ENCODE measurements at places on chromosomes 3 and 15. TPM values are rescaled to one million over a fixed set of nuclear protein-coding genes. Genes with fewer than 3 reads are reported as not detected.
A peak's percentile ranks its signal among the peaks of the same experiment; 100 is the strongest.

- no peak for DNase-seq
Observed at GRCh38 chr15:73632670-73633058, 525 bp downstream of the NPTN start.

GRCh38 chr3:20185331-20185678, 701 bp downstream of the SGO1 start:
- peak; percentile 26 for DNase-seq

DNA sequence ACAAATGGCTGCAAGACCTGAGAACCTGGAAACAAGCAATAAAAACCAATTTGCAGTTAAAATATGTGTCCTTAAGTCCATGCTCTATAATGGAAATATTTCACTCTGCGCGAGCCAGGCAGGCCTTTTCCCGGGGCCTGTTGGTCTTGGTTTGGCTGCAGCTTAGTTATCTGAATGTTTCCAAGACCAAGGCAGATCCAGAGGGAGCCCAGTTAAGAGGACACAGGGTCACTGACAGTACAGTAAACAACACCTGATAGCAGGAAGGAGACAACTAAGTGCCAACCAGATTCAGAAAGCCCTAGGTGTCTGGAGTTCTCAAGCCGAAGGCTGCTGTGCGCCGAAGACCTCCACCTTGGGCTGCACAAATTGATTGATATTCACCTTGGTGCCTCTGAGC, 32.8 kb downstream of the THSD4 start:
- no peak for DNase-seq

- DNase-seq: no peak
Observed at GRCh38 chr3:114799816-114800215, 347.3 kb downstream of the ZBTB20 start.

GRCh38 chr3:147119989-147120388, 286.4 kb downstream of the ZIC4 start:
- peak; percentile 13 for DNase-seq

GRCh38 chr15:40893019-40893670, 1.1 kb upstream of the VPS18 start:
- DNase-seq: no peak

- peak; percentile 100 for DNase-seq
Observed at GRCh38 chr3:159765030-159765859, 223.4 kb upstream of the IL12A start.

CFAP161 gene
- not detected for total RNA-seq

CEP19 gene
- total RNA-seq: 11.2 TPM

ACKR2 gene
- 0.02 TPM for total RNA-seq

HCN4 gene
- 0.17 TPM for total RNA-seq

PCLAF gene
- 90.7 TPM for total RNA-seq

ZNF660 gene
- total RNA-seq: 0.64 TPM

HHLA2 gene
- total RNA-seq: not detected

RARRES1 gene
- total RNA-seq: 1.8 TPM

VEPH1 gene
- 54.4 TPM for total RNA-seq

Data from M059J (cell line).